ENCODE measurements at places on chromosomes 2 and 18. TPM values are rescaled to one million over a fixed set of nuclear protein-coding genes. Genes with fewer than 3 reads are reported as not detected.

The LRRTM4 gene
- 1.1 TPM for polyA plus RNA-seq

The PRSS56 gene
- polyA plus RNA-seq, result not detected

The SERPINB10 gene
- not detected for polyA plus RNA-seq

The KCNS3 gene
- 1.2 TPM for polyA plus RNA-seq

The MYO3B gene
- not detected for polyA plus RNA-seq

All from brain (organoid and tissue), 16 donors.